BE2C (cell line): ENCODE measurements at places on chromosomes 7 and 10.

- no peak for DNase-seq
Measured at GRCh38 chr7:46682836-46683624, 762.0 kb upstream of the IGFBP3 start.

- DNase-seq, result no peak
Measured at GRCh38 chr10:525565-526315, 163.7 kb downstream of the DIP2C start.

- DNase-seq, result no peak
Measured at GRCh38 chr7:93047514-93048099, 70.2 kb downstream of the SAMD9 start.

- DNase-seq, result no peak
Measured at GRCh38 chr7:50690541-50691011, 92.1 kb downstream of the GRB10 start.

- DNase-seq, result no peak
Measured at GRCh38 chr7:142811154-142811737, 40.5 kb downstream of the PRSS2 start.

DNA sequence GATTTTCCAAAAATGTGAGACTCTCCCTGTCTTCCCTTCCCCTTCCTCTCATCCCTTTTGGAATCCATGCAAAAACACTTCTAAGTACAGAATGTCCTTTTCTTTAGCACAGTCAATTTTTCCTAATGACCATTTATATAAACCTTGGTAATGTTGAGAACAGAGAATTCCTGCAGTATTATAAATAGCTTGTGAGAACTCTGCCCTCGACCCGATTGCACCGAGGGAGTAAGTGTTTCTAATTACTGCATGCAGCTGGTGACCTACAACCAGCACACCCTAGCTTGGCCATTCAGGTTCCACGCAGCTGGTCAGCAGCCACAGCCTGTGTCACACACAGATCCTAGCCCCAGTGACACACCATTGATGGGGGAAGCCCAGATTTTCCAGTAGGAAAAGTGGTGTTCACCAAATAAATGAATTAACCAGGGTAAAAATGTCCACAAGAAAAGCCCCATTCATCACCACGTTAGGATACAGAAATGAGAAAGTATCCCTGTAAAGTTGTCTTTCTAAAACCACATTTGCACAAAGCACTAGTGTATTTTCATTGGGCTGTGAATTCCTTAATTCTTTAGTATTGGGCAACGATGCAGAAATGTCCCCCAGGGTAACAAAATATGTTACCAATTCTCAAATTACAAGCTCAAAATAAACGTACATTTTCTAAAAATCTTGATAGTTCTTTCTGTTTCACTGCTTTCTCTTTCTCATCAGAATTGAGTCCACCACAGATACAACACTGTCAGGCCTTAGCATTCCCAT lies 499.0 kb upstream of the KLF6 start:
- DNase-seq, result no peak

DNA sequence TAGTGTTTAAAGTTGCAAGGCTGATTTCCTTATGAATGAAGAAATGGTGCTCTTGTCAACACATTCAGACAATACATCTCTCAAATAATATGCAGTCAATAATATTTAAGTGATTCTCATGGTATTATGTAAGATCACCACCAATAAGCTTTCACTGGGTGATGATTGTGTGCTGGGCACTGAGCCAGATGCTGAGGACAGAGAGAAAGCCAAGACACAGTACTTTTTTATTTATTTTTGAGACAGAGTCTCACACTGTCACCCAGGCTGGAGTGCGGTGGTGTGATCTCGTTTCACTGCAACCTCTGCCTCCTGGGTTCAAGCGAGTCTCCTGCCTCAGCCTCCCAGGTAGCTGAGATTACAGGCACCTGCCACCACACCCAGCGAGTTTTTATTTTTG lies 130.6 kb upstream of the LSM8 start:
- no peak for DNase-seq

- no peak for DNase-seq
Measured at GRCh38 chr10:113506476-113506875, 46.4 kb upstream of the HABP2 start.

- no peak for DNase-seq
Measured at GRCh38 chr7:16889305-16889704, 7.5 kb upstream of the AGR3 start.

GRCh38 chr7:38822549-38822948 lies 86.4 kb downstream of the VPS41 start:
- DNase-seq, result no peak

GRCh38 chr10:106557951-106558733 lies 606.4 kb downstream of the SORCS1 start:
- no peak for DNase-seq

GRCh38 chr7:50206453-50207250 lies 97.9 kb upstream of the IKZF1 start:
- DNase-seq, result no peak

DNA sequence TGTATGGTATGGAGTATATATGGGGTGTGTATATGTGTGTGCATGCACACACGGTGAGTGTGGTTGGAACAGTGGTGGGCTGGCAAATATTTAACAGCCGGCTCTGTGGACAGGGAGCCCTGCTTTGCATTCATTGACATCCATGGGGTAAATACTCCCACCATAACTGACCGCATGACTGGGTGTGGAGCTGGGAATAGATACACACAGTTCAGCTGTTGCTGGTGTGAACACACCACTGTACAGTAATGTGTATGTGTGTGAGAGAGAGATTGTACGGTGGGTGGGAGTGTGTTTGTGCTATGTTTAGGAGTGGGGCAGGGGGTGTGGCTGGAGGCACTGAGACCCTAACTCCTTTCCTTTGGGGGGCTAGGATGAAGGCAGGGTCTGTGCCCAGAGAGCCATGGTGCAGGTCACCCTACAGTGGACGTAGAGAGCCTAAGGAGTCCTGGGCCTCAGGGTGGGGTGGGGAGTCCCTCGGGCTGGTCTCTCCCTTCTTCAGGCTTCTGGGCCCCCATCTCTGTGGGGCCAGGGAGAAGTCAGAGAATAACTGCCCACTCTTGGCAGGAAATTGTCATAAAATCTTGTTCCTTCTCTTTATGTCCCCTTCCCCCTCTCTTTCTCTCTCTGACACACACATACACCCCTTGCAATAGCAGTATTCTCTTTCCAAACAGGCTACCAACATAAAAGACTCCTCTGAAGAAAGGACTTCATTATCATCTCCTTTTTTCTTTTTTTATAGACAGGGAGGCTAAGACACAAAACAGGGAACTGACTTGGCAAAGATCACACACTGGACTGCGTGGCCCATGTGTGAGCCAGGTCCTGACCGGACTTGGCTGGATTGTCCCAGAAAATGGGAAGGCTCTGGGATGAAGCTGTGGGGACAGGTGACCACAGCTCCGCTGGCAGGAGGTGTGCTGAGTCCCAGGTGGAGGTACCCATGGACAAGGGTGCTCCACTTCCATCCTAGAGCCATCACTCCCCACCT lies 3.2 kb downstream of the SFRP5 start:
- no peak for DNase-seq

DNA sequence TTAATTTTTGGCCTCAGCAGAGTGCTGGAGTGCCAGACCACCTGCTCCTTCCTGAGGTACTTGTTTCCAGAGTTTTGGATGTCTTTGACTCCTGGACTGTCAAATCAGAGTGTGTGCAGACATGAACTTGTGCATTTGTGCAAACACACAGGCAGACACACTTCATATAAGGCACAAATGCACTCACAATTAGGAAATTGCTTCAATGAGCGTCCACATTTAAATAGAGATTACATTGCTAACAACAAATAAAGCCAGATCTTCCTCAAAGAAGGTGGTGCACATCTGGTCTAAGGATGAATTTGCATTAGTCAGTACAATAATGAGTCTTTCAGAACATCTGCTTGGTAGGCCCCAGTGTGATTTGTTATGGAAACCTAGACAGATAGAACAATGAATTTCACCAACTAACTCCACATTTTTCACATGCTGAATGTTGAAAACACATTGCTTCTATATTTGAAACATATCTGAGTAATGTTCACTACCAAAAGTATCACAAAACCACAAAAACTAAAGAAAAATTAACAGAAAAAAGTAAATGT lies 266.7 kb upstream of the INHBA start:
- DNase-seq, result no peak

DNA sequence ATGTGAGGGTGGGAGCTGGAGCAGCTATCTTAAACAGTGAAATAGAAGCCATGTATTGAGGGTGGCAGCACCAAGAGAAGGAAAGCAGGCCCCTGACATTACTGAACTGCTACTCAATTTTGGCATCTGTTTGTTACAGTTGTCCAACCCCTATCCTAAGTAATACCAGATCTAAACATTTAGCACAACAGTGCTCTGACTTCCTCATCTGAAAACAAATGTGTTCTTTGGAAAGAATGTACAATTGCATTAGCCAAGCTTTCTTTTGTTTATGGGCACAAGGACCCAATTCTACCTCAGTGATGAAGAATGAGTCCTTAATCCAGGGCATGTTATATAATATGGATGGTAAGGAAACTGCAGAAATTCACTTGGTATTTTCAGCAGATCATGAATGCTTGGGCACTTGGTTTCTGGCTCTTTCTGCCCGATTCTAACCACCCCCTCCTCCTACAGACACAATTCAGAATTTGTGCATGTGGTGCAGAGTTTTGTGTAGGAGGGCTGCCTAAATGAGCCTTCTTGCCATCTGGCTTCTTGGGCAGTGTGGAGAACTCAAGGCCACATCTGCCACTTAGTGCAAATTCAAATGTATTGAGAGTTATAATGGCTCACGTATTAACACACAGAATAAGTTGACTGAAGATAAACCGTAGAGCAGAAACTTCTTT lies 36.9 kb upstream of the KMT2E start:
- DNase-seq, result no peak

DNA sequence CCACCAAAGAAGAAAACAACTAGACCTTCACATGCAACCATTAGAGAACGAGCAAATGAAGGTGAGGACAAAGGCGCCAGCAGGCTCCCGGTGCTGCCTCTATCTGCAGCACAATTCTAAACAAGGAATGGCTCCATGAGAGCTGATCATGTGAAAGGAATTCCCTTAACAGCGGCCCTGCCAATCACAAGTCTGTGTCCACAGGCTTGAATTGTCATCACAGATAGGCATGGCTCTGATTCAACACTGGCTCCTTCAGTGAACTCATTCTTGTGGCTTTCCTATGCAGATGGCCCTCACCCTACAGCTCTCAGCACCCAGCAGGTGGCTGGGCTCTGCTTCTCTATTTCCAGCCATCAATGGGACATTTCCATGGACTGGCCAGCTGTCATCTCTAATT lies 36.2 kb downstream of the LAMB1 start:
- DNase-seq, result no peak

GRCh38 chr7:96236198-96237039 lies 85.5 kb downstream of the SLC25A13 start:
- DNase-seq, result peak; percentile 55

- no peak for DNase-seq
Measured at GRCh38 chr10:107847620-107848019, 683.1 kb upstream of the SORCS1 start.

DNA sequence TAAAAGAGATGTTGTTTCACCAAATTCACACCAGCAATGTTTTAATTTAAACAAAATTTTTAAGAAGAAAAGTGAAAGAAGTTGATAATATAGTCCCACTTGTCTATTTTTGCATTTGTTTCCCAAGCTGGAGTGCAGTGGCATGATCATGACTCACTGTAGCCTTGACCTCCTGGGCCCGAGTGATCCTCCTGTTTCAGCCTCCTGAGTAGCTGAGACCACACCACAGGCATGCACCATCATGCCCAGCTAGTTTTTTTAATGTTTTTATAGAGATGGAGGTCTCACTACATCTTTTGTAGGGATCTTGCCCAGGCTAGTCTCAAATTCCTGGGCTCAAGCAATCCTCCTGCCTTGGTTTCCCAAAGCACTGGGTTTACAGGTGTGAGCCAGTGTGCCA lies 14.1 kb upstream of the NDUFA5 start:
- no peak for DNase-seq

- DNase-seq, result peak; percentile 77
Measured at GRCh38 chr10:689452-690371, at the start of gene DIP2C. Gene DIP2C, minus strand, starts transcription at chr10:689668. Its CDS starts 90 bp downstream, at chr10:689578.

- no peak for DNase-seq
Measured at GRCh38 chr7:141590071-141590470, 38.9 kb downstream of the AGK start.

DNA sequence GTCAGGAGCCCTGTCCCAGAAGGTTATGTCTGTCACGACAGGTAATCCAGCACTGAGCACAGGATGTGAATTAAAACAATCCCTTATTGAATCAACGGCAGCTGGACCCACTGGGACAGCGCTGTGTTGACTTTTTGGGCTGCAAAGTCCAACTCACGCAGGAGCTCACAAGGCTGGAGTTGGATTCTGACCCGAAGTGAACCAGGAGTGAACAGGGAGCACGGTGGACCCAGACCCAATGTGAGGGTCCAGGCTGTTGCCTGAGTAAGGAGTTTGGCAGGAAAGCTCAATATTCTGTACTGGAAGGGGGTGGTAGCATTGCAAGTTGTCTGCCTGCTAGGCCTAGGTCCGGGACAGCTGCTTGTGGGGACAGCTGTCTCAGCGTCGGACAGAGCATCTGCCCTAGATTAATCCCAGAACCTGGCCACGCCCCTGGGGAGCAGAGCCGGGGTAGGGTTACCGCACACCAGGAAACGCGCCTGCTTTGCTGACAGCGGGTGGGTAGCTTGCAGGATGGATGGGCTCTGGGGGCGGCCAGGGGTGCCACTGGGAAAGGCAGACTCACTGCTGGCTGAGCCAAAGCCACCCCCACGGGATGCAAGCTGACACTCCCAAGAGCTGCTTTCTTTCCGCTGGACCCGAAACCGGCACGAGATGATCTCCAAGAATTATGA lies 24.0 kb downstream of the COL26A1 start:
- DNase-seq, result peak; percentile 88

- no peak for DNase-seq
Measured at GRCh38 chr7:157769086-157769485, 432.3 kb downstream of the DNAJB6 start.

GRCh38 chr10:15841696-15842095 lies 18.6 kb downstream of the MINDY3 start:
- DNase-seq, result no peak

DNA sequence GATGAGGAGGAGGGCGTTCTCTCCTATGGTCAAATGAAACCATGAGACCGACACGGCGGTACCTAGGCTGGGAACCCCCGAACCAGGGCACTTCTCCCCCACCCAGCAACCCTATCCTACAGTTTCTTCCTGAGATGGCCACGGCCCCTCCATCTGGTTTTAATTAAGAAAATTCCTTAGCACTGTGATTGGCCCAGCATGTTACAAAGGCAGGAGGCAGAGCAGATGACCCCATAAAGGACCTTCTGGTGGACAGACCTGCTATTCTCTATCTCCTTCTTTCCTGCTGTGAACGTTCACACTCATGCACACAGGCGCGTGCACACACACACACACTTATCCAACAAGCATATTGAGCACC lies 129.4 kb downstream of the RGS10 start:
- DNase-seq, result no peak

GRCh38 chr10:43452356-43452914 lies 15.5 kb downstream of the ZNF487 start:
- no peak for DNase-seq

- no peak for DNase-seq
Measured at GRCh38 chr7:137342265-137342664, 1.3 kb downstream of the PTN start.

GRCh38 chr7:73436031-73436929 lies 2.7 kb downstream of the FZD9 start:
- DNase-seq, result peak; percentile 60

GRCh38 chr10:17669185-17669872 lies 25.4 kb downstream of the STAM start:
- no peak for DNase-seq
